ENCODE measurements at places on chromosomes 11 and 22.

DNA sequence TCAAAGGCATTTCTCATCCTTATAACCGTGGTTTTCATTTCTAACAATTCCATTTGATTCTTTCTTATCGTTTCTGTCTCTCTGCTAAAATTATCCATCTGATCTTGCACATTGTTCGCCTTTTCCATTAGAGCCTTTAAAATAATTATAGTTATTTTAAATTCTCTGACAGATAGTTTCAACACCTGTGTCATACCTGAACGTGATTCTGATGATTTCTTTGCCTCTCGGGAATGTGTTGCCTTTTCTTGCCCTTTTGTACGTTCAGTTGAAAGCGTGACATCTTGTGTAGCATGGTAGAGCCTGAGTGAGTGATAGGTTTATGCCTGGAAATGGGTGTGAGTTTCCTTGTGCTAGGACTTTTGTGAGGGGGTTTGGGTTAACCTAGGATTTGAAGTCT, 121.5 kb upstream of the NARS2 start:
- no peak for DNase-seq

DNA sequence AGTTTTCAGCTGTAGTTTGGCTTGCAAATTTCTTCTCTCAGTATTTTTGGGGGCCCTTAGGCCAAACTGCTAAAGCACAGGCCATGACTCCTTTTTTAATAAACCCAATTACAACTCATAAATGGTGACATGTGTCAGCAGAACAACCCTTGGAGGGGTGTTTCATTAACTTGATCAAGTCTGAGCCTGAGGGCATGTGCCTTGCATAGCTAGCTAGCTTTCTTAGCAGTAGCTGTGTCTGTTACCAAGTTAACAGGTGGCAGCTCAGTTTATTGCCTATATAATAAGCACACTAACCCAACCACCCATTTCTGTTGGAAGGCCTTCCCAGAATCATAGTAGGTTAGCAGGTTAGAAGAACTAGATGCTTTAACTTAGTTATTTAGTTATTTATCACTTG, 950.3 kb upstream of the CCDC90B start:
- DNase-seq, result no peak

GRCh38 chr22:42294034-42294985, 23.9 kb upstream of the TCF20 start:
- DNase-seq, result no peak

- DNase-seq, result no peak
Measured at GRCh38 chr11:1234771-1235305, 12.0 kb downstream of the MUC5B start.

- no peak for DNase-seq
Measured at GRCh38 chr11:71129624-71130023, 122.8 kb downstream of the SHANK2 start.

- no peak for DNase-seq
Measured at GRCh38 chr11:32334822-32335221, 100.5 kb downstream of the WT1 start.

All from activated T-helper 9 cell treated with anti-CD3 and anti-CD28 coated beads, Interleukin-2, amount 50 U/mL, for 16 hours (primary cell).